ENCODE measurements at places on chromosomes 11 and 22.

- DNase-seq = no peak
Measured at GRCh38 chr22:42150727-42151590, 20.3 kb upstream of the CYP2D6 start.

DNA sequence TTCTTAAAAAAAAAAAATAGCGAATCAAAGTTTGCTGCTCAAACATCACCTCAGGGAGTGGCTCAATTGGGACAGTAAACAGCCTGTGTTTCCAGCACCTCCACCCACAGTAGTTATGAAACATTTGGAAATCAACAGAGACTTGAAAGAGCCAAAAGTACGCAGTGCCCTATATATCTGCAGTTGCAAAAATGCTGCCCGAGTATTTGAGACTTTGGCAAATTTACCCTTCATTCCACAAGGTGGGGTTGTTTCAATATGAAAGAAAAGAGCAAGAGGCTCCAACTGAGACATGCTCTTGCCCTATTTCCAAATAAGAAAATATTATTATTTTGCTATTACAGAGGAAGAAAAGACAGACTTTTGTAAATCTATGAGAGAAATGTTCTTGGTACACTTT, 851.1 kb upstream of the RAG2 start:
- peak; percentile 39 for DNase-seq

DNA sequence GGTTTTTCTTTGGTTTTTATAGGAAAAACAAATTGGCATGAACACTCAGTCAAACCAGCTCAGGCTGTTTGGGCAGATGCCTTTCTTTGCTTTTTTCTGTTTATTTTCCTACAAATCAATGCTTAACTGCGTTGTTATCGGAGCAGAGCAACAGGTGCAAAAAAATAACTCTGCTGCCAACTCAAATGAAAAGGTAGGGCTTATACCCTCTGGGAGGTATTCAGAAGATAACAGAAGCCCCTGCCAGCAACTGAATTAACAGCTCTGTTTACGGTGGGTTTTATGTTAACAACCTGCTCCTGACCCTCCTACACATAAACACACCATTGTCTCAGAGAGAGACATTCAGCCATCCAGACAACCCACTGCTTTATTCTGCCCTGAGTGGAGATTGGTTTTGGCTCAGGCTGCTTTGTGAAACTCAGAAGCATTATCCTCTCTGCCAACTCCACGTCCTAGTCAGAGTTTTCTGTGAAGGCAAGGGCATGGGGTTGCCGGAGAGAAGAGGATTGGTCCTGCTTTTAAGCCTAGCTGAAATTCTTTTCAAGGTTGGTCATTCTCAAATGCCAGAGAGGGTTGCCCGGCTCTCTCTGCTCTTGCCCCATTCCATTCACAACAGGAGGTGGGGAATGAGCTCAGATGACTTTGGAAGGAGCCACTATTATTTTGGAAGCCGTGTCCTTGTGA, 11.4 kb downstream of the EHF start:
- DNase-seq = no peak

GRCh38 chr11:92048415-92048814, 176.2 kb upstream of the FAT3 start:
- DNase-seq = no peak

DNA sequence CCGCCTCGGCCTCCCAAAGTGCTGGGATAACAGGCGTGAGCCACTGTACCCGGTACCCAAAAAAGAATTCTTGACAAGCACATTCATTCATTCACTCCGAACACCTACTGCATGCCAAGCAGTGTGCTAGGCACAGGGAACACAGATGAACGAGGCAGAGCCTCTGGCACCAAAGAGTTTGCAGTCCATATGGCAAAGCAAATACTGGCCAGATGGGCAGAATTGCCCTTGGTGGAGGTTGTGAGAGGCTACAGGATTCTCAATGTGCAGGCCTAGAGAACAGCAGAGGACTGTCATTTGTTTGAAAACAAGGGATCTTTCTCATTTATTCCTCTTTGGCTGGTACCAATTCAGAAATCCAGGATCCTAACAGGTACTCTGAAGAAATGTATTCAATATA, 27.5 kb upstream of the MTCH2 start:
- no peak for DNase-seq

GRCh38 chr11:84211896-84212295, 925.7 kb upstream of the CCDC90B start:
- DNase-seq = no peak

GRCh38 chr11:5611627-5612026, 13.2 kb upstream of the TRIM34 start:
- no peak for DNase-seq

GRCh38 chr22:49403102-49403501, 424.6 kb downstream of the BRD1 start:
- DNase-seq = no peak

DNA sequence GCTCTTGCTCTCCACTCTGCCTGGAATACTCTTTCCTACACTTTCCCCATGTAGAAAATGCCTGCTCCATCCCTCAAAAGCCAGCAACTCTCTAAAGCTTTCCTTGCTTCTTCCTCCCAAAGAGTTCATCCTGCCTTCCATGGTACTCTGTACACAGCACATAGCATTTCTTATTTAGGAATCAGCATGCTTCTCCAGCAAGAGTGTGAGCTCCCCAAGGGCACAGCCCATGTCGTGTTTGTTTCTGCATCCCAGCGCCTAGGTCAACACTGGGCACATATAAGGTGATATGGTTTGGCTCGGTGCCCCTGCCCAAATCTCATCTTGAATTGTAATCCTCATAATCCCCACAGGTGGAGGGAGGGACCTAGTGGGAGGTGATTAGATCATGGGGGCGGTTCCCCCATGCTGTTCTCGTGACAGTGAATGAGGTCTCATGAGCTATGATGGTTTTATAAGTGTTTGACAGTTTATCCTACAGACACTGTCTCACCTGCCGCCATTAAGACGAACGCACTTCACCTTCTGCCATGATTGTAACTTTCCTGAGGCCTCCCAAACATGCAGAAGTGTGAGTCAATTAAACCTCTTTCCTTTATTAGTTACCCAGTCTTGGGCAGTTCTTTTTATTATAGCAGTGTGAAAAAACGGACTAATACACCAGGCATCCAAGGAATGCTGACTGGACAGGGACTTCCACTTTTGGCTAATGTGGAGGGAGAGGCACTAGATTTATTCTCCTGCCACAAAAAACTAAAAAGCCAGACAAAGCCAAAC, 8.2 kb downstream of the VPS37C start:
- no peak for DNase-seq

GRCh38 chr11:68552542-68552941, 92.0 kb downstream of the PPP6R3 start:
- peak; percentile 74 for DNase-seq

DNA sequence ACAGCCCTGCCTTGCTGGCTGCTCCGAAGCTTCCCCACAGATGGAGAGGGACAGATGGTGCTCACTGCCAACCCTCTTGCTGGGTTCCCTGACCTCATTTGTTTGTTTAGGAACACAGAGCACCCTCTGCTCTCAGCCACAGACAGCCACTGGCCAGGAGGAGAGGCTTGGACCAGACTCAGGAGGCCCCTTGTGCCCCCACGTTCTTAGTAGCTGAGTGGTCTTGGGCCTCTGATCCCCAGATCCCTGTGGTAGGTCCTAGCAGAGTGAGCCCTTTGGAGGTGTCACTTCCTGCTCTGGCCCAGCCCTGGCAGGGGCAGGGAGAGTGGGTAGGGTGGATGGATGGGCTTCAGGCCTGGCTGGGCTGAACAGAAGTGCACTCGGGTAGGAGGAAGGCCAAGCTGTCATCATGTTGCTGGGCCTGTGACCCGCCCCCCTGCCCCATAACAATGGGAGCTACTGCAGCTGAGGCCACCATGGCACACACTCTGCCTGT, 84.0 kb downstream of the DHCR7 start:
- no peak for DNase-seq

GRCh38 chr11:95520369-95521132, 269.0 kb downstream of the FAM76B start:
- peak; percentile 11 for DNase-seq

DNA sequence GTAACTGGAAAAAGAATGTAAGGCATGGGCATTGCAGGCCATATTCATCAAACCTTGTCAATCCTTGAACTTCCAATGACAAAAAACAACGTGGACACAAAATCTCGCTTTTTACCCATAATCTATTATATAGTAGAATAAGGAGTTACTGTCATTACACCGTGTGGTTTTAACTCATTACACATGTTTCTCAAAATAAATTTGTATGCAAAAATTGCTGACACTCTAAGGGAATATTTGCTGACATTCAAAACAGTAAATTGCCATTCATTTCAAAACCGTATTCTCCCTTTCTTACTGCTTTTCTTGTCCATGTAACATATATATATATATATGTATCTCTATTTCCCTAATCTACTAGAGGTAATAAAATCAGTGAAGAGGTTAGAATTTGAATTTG, 33.4 kb downstream of the CDON start:
- no peak for DNase-seq

- no peak for DNase-seq
Measured at GRCh38 chr11:27281740-27282590, 81.0 kb downstream of the CCDC34 start.

- no peak for DNase-seq
Measured at GRCh38 chr11:62344210-62344609, 7.0 kb downstream of the ASRGL1 start.

DNA sequence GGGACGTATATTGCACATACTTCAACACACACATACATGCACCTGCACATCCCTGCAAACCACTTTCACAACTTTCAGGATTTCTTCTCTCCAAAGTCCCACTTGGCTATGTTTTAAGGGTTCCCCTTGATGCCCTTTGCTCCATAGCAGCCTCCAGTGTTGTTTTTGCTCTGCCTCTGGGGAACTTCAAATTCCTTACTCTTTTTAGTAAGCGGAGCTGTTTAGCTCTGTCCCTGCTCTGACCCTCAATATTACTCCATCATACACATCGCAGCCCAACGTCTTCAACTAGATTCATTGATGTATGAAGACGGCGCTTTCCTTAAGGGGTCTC, 18.3 kb downstream of the PRR5L start:
- DNase-seq = no peak

- DNase-seq = peak; percentile 23
Measured at GRCh38 chr11:60756307-60757032, at the start of gene MS4A15. MS4A15 (plus strand) TSS chr11:60756867; CDS start chr11:60763734, 6,867 bp downstream.

GRCh38 chr11:118536726-118537125, 5.7 kb downstream of the TMEM25 start:
- DNase-seq = no peak

GRCh38 chr11:11740073-11740702, 101.6 kb upstream of the USP47 start:
- DNase-seq = no peak

DNA sequence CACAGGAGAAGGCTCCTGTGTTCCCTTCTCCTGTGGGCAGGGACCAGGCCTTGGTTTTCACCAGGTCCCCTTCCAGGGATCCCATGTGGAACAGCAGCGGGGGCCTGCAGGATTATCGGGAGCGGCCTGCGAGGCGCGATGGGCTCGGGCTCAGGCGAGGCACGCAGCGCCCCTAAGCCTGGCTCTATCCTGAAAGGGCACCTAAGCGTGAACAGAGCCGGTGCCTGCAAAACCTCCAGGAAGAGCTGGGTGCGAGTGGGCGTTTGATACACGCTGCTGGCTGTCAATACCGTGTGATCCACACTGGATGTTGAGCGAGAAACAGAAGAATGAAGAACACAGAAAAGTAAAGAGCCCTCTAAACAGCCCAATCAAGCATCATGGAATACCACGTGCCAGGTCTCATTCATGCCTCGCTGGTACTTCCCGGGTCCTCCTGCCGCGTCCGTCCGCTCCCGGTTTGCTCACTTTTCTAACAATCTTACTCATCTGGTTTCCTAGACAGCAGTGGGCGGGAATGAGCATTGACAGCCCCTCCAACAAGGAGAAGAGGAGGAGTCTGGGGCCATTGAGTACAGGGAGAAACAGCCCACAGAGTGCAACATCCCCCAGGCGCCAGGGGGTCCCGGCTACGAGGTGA, 12.5 kb downstream of the OSBPL5 start:
- no peak for DNase-seq

DNA sequence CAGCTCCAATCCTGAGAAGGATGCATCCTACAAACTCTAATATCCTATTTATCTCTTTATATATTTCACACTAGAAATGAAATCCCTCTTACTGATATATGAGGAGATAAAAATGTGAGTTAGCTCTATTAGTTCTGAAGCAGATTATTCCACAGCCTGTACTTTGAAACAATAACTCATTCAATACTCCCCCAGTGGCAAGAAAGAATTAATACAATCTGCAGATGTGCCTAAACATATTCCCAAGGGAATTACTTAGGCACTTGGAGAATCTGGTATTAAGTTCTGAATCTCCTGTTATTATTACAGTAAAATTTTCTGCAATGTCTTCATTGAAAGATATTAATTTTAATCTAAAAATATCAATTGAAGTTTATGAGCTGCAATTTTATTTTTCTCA, 59.4 kb downstream of the DDI1 start:
- no peak for DNase-seq

- DNase-seq = no peak
Measured at GRCh38 chr11:19961225-19961624, 199.1 kb downstream of the DBX1 start.

GRCh38 chr11:5364214-5364613, 12.9 kb downstream of the OR51B6 start:
- no peak for DNase-seq

DNA sequence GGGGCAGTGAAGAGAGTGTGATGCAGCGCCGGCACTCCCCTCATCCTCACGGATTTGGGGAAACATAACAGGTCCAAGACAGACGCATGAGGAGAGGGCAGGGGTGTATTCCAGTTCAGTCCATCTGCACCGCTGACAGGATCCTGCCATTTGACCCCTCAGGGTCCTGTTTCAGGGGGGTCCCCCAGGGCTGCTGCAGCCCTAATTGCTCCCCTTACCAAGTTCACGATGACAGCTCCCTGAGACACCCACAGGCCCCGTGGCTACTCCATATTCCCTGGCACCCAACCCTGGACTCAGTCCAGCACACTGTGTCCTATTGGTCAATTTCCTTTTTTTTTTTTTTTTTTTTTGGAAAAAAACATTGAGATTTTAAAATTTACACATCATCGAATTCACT, 41.5 kb downstream of the SHANK2 start:
- no peak for DNase-seq

- no peak for DNase-seq
Measured at GRCh38 chr22:47299211-47299862, 536.9 kb downstream of the TBC1D22A start.

GRCh38 chr11:36360318-36360717, 64.2 kb downstream of the PRR5L start:
- DNase-seq = no peak

DNA sequence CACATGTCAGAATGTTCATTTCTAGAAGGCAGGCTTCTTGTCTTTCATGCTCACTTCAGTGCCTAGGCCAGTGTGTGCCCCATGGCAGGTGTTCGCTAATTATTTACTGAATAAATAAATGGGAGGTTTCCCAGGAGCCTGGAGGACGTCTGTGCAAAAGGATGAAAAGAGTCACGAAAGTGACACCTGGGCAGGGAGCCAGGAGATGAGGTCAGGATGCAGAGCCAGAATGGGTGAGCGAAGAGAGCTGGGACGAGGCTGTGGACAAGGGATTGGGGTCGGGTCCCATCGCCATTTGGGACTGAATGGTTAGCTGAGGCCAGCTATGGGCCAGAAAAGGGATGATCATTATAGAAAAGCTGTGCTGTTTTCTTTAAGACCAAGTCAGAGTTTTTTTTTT, 560.4 kb downstream of the TBC1D22A start:
- no peak for DNase-seq
